GM13977 (cell line): ENCODE measurements at places on chromosomes 16 and 17.

DNA sequence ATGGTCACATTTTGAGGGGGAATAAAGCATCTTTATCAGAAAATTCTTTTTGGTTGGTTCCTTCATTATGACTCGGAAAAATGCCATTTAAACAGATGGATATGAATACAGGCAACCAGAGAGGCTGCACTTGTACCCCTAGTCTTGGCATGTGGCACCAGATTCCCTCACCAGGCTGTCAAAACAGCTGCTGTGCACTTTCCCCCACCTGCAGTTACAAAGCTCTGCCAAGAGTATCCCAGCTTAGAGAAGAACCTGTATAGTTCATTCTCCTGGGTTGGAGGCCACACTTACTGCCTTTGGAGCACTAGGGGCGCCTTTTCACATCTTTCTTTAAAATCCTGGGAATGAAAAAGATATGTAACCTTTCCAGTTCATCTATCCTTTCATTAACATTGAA lies 190.3 kb downstream of the KIF2B start:
- DNase-seq = no peak

- no peak for DNase-seq
Observed at GRCh38 chr17:266701-267667, 85.5 kb upstream of the DOC2B start.

- DNase-seq = peak; percentile 37
Observed at GRCh38 chr17:81000631-81001357, 9.2 kb downstream of the CHMP6 start.

GRCh38 chr17:19399750-19400450 lies 11.1 kb upstream of the RNF112 start:
- no peak for DNase-seq

- peak; percentile 96 for DNase-seq
Observed at GRCh38 chr16:2964475-2965336, 631 bp downstream of the KREMEN2 start.

DNA sequence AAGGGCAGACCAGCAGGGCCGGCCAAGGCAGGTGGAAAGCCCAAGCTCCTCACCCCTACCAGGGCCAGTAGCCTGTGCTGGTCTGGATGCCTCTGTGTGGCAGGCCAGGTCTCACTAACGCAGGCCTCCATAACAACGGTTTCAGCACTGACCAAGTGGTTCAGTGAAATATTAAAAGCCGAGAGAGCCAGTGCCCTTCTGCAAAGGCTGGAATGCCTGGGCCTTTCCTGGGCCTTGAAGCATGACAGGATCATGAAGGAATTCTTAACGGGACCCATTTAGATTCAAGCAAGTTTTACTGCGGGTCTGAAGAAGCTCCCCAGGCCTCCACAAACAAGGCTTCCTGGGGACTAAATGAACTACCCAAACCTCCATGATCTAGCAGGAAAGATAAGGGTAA lies 16.3 kb downstream of the ADAD2 start:
- no peak for DNase-seq

DNA sequence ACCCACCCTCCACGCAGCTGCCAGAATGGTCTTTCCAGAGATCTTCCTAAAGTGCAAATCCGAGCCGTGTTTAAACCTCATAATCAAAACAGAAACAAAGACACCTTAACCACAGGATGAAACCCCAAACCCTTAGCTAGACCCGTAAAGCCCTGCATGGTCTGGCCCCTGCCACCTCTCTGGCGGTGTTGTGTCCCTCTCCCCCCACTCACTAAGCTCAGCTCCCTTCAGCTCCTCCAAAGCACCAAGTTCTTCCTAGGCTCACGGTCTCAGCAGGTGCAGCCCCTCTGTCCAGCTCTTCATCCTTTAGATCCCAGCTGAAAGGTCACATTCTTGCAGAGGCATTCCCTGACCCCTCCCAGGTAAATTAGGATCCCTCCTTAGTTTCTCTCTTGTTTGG lies 4.4 kb upstream of the NXPH3 start:
- no peak for DNase-seq

DNA sequence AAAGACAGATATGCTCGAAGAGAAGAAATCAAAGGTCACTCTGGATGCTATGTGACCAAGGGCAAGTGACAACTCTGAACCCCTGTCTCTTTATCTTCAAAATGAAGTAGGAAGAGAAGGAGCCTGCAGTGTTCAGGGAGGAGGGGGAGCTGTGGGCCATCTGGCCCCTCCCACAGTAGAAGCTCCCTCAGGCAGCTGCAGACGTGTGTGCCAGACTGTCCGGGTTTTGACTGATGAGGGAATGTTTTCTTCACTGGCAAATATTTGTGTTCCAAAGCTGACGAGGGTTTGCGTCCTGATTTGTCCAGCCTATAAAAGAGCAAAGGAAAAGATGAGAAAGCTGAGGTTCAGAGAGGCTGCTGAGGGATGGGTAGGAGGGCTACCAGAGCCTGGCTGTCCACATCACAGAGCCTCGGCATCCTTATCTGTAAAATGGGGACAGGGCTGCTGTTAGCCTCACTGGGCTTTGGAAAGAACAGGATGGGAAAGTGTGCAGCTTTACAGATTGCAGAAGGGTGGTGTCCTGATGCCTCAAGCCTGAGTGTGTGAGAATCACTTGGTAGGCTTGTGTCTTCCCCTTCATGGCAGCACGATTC lies 1.8 kb upstream of the GINS2 start:
- DNase-seq = no peak

DNA sequence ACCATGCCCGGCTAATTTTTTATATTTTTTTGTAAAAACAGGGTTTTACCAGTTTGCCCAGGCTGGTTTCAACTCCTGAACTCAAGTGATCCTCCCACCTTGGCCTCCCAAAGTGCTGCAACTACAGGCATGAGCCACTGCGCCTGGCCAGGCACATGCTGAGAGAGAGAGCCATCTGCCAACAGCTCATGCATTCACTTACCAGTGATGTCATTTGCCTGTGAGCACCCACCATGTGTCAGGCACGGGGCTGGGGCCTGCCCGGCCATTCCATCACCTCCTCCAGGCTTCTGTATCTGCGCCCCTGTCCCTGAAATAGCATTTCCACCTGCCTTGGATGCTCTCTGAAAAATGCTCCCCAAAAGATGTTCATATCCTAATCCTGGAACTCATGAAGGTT lies 43.6 kb upstream of the PEMT start:
- no peak for DNase-seq

GRCh38 chr17:3922765-3923164 lies 6.5 kb upstream of the P2RX1 start:
- DNase-seq = no peak
